ENCODE measurements at places on chromosomes 4 and X.

- no peak for DNase-seq
Measured at GRCh38 chrX:9581771-9582385, 117.0 kb downstream of the TBL1X start.

DNA sequence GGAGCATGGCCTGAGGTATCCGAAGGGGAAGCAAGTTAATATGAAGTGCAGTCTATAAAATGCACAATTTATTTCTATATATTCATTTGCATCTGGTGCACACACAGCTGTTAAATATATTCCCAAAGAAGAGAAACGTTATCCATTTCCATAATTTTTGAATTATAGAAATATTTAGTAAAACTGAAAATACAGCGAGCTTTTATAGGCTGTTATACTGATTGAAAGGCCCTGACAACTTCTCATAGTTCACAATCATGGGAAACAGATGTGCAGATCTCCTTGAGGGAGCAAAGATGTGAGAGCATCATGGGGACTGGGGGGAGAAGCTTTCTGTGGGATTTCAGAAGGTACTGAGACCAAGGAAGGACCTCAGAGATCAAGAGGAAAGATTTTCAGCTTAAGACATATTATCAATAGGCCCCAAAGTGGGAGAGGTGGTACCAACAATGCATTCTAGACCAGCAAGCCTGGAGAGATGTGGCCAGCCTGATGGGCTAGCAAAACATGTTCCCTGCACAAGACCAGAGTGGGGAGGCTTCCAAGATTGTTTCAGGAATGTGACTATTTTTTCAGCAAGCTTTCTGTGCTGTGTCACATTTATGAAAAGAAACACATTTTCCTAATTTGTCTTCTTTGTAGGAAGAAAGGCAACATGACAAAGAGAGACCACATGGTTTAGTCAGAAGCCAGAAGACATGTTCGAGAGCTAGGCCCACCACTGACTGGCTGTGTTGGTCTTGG is 256.0 kb upstream of the SFRP2 start:
- no peak for DNase-seq

DNA sequence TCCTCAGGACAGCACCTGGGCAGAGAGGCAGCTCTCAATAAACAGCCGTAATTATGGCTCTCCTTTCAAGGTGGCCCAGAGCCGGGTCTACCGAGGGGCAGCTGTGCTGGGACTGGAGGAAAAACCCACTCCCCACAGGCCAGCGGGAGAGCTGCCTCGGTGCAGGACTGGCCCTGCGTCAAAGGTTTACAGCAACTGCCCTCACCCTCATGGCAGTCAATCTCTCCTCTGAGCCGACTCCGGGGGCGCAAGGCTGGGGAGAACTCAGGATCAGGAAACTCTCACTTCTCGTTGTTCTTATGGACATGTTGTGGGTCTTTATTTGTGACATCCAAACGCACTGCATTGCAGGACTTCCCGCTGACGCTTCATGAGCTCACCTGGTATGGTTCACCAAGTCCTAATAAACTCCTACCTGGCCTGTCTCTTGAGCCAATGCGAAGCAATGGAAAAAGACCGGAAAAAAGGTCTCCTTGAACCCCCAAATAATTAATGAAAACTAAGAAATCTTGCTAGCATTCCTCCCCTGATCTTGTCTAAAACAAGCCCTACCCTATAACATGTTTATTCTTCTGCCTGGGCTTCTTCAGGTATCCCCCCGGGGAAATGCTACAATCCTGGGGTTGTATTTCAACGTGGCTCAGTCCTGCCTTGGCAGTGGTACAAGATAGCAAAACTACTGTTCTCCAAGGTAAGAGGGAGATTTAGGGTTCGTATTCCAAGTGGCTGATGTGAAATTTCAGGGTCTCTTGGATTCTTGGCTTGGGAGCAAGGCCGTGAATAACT is 50.1 kb upstream of the CDKN2AIP start:
- no peak for DNase-seq

GRCh38 chrX:55161581-55161980 is 58.6 kb upstream of the PAGE5 start:
- no peak for DNase-seq

- DNase-seq, result no peak
Measured at GRCh38 chr4:94934201-94934600, 176.4 kb downstream of the BMPR1B start.

DNA sequence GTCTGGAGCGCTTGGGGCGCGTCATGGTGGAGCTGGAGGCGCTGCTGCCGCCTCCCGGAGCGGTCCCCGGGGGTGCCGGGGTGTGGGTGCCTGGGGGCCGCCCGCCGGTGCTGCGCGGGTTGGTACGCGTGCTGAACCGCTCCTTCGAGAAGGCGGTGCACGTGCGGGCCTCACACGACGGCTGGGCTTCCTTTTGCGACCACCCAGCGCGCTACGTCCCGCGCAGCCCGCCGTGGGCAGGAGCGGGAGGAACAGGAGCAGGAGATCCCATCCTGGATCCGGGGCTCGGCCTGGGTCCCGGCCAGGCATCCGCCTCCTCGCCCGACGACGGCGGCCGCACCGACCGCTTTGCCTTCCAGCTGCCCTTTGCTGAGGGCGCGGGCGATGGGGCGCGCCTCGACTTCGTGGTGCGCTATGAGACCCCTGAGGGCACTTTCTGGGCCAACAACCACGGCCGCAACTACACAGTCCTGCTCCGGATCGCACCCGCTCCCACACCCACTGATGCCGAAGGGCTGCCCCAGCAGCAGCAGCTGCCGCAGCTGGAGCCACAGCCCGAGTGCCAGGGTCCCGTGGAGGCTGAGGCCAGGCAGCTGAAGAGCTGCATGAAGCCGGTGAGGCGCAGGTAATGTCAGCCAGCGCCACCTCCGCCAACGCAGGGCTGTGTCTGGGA is 792 bp downstream of the PPP1R3F start:
- no peak for DNase-seq

- no peak for DNase-seq
Measured at GRCh38 chrX:73963682-73964081, 340.3 kb upstream of the ZCCHC13 start.

DNA sequence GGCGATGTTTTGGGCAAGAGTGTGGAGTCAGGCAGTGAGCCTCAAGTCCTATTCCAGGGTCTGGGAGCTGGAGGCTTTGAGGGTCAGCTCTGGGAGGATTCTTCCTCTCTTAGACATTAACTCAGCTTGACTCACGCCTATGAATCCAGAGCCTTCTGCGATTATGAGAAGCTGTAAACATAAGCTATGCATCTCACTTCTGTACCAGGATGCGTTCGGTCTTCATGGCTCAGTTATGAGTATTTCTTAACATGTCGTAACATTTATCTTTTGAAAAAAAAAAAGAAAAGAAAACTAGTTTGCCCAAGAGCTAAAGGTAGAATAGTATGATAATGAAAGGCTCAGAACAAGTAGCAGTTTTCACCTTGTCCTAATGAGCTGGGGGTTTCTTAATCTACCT is 4.6 kb downstream of the SHROOM2 start:
- no peak for DNase-seq

DNA sequence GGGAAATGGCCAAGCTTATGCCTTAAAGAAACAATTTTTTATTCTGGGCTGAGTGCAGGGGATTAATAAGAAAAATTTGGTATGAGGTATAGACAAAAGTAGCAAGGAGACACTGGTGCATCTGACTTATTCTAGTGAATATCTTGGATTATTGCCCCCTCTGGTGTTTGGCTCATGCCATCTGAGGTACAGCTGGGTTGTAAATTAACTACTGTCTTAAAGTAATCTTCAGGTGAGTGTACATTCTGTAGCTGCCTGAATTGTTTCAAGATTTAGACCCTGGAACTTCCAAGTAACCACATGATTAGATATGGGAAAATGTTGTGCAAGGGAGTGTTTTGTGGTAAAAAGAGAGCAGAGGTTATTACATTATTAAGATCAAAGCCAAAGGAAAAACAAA is 988.7 kb downstream of the FAM133A start:
- no peak for DNase-seq

- no peak for DNase-seq
Measured at GRCh38 chr4:48781968-48782367, 1.9 kb upstream of the FRYL start.

DNA sequence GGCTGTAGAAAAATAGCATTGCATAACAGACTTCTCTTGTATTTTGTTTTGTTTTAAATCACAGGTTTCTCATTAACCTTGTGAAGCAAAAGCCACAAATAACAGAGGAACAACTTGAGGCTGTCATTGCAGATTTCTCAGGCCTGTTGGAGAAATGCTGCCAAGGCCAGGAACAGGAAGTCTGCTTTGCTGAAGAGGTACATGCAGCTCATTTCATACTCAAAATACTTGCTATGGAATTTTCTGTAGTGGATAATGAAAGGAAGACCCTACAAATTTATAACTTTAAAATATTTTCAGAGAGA is 17.6 kb downstream of the AFP start:
- no peak for DNase-seq

DNA sequence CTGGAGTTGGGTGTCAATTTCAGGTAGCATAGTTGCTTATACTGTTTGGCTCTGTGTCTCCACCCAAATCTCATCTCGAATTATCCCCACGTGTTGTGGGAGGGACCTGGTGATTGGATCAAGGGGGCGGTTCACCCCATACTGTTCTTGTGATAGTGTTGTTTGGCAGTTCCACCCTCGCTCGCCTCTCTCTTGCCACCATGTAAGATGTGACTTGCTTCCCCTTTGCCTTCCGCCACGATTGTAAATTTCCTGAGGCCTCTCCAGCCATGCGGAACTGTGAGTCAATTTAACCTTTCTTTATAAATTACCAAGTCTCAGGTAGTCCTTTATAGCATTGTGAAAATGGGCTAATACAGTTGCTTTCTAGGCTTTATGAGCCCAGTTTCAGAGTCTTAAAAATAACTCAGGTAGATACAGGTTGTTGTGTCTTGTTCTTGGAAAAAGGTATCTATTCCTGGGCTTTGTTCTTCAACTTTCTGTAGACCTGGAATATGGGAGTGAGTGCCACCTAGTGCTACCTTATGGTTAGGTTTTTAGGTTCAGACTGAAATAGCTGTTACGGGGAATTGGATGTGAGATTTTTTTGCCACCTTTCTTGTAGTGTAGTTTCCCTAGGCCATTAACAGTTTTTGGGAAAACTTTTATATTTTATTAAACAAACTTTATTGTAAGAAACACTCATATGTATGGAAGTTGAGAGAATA is 15.6 kb downstream of the PGK1 start:
- DNase-seq, result no peak

DNA sequence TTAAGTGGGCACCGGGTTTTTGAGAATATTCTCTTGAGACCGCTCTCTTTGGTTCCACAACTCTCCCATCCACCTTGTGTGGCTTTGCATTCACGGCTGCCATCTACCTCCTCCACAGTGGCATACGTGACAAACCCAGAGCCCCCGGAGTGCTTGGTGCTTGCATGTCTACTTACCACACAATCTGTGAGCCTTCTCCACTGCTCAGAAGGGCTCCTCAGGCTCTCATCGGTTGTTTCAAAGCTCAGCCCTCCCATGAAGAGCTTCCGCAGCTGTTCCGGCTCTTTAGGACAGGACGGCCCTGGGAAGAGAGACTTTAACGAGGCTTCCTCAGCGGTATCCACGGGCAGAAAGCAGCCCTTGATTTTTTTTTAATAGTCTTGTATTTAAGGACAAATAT is 167.6 kb upstream of the ANK2 start:
- no peak for DNase-seq

DNA sequence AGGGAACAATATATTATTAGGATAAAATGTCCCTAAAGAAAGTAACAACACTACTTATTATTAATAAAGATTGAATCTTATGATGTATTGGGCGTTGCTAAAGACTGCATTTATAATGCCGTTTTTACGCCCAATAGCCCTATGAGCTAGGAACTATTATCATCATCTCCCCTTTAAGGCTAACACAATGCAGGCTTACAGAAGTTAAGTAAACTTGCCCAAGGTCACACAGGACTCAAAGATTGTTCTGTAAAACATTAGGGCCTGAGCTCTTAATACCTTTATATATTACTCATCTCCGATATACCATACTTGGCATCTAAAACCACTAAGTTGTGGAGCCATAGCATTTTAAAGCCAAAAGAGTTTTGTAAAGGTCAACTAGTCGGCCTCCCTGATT is 149.5 kb downstream of the FAM13A start:
- no peak for DNase-seq

GRCh38 chr4:71241501-71242288 is 97.1 kb upstream of the SLC4A4 start:
- no peak for DNase-seq

- no peak for DNase-seq
Measured at GRCh38 chr4:96473246-96473645, 633.4 kb downstream of the PDHA2 start.

GRCh38 chr4:24243641-24244040 is 340.7 kb downstream of the DHX15 start:
- no peak for DNase-seq

- no peak for DNase-seq
Measured at GRCh38 chr4:24729119-24729730, 66.1 kb upstream of the SOD3 start.

- DNase-seq, result no peak
Measured at GRCh38 chr4:183220236-183220635, 99.8 kb downstream of the CLDN22 start.

GRCh38 chr4:118865091-118865708 is 23.5 kb upstream of the SYNPO2 start:
- DNase-seq, result peak; percentile 12

GRCh38 chrX:136906921-136907510 is 26.5 kb upstream of the RBMX start:
- DNase-seq, result no peak

DNA sequence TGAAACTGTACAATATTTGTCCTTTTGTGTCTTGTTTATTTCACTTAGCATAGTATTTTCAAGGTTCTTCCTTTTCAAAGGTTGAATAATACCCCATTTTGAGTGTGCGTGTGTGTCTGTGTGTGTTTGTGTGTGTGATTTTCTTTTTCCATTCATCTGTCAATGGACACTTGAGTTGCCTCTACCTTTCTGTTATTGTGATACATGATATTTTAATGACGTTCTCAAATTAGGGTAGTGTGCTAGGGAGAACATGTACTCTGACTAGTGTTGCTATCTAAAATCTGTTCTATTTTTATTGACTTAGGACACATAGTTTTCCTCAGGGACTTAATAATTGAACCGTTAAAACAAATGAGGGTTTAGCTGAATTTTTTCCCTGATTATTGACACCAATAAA is 9.9 kb downstream of the MMRN1 start:
- DNase-seq, result no peak

DNA sequence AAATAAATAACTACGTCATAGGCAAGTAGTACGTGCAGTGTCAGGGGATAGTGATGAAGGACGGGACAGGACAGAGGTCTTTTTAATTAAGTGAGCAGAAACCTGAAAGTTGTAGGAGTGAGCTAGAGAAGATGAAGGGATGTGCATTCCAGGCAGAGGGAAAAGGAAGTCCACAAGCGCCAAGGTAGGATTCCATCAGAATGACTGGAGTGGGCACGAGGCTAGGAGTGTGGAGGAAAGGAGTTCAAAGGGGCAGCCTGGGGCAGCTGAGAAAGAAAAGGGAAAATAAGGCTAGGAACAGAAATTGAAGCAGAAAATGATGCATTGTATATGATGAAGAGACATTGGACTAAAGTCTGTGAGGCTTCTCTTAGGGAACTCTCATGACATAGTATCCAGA is 192.2 kb upstream of the TLL1 start:
- no peak for DNase-seq

GRCh38 chr4:184097241-184097605 is 120.5 kb downstream of the ENPP6 start:
- peak; percentile 51 for DNase-seq

Measured in stimulated activated CD4-positive, alpha-beta T cell treated with anti-CD3 and anti-CD28 coated beads, Interleukin-15, amount 100 ng/mL, for 24 hours (primary cell).